Suppressor macrophage treated with lipopolysaccharide for 1 hour (primary cell): ENCODE measurements at places on chromosomes 13 and 19.
A peak's percentile ranks its signal among the peaks of the same experiment; 100 is the strongest.

- no peak for DNase-seq
These were observed 141.6 kb upstream of the SOX1 start for GRCh38 chr13:111925146-111925875.

- DNase-seq: peak; percentile 5
These were observed 360 bp upstream of the ZNF69 start for GRCh38 chr19:11887234-11887610.

DNA sequence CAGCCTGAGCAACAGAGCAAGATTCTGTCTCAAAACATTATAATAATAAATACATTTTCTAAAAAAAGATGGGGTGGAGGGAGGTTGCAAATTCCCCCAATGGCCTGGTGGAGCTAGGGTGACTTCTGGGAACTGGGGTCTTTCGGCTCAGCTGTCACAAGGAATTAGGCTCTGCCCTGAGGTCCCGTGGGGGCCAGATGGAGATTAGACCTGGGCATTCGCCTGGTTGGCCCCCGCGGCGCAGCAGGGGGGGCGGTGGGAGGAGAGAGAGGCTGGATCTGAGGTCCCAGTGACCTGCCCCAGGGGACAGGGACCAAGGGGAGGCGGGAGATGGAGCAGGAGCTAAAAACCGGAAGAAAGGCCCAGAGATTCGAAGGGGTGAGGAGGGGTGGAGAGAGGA, 14.8 kb downstream of the FUT6 start:
- DNase-seq: no peak

DNA sequence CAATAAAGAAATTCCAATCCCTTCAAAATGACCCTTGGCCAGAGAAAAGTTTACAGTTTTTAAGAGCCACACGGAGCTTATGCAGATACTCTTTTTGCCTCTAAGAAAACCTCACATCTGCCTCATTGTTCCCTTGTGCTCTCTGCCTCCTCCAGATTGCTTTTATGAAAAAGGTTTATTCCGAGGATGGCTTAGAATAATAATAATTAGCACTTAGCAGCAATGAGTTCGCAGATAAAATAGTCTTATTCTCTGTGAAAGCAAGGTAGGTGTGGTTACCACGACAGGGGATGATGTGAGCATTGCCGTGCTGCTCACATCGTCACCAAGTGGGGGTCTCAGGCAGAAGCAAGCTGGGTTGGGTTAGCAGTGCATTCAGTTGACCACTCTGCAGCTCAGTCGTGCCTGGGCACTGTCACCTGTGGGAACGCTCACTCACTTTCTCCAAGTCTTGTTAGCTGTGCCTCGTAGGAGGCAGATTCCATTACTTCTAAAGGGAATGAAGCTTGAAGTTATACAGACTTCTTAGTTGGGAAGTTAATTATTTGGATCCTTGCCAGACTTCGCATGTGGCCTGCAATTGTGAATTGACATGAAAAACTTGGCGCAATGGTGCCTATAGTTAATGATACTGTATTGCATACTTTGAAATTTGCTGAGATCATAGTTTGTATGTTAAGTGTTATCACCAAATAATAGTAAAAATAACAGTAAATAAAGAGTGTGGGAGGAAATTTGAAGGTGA, 157.2 kb downstream of the MYO16 start:
- DNase-seq: no peak

GRCh38 chr19:53102756-53103233, 427 bp downstream of the ZNF160 start:
- peak; percentile 44 for DNase-seq

DNA sequence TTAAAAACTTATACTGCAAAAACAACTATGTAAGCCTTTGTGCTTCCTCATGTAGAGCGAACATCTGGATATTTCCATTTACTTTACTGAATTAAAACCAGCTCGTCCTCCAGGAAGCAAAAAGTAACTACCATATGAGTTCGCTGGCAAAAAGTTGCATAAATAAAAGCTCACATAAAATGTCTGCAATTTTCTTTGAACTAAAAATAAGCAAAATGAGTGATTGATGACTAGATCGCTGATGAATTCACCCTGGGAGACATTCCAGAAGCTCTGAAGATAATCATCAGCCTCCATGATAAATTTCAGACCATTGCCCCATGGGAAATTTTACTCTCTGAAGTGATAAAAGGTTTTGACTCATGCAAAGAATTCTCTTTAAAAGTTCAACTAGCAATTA, 67.3 kb upstream of the SACS start:
- no peak for DNase-seq

GRCh38 chr19:39208175-39208795, 4.2 kb upstream of the SYCN start:
- no peak for DNase-seq

DNA sequence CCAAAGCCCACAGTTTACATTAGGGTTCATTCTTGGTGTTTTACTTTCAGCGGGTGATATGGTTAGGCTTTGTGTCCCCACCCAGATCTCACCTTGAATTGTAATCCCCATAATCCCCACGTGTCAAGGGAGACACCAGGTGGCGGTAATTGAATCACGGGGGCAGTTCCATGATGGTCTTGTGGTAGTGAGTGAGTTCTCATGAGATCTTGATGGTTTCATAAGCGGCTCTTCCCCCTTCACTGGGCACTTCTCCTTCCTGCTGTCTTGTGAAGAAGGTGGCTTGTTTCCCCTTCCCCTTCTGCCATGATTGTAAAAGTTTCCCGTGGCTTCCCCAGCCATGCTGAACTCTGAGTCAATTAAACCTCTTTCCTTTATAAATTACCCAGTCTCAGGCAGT, 12.0 kb downstream of the FPR2 start:
- peak; percentile 82 for DNase-seq

DNA sequence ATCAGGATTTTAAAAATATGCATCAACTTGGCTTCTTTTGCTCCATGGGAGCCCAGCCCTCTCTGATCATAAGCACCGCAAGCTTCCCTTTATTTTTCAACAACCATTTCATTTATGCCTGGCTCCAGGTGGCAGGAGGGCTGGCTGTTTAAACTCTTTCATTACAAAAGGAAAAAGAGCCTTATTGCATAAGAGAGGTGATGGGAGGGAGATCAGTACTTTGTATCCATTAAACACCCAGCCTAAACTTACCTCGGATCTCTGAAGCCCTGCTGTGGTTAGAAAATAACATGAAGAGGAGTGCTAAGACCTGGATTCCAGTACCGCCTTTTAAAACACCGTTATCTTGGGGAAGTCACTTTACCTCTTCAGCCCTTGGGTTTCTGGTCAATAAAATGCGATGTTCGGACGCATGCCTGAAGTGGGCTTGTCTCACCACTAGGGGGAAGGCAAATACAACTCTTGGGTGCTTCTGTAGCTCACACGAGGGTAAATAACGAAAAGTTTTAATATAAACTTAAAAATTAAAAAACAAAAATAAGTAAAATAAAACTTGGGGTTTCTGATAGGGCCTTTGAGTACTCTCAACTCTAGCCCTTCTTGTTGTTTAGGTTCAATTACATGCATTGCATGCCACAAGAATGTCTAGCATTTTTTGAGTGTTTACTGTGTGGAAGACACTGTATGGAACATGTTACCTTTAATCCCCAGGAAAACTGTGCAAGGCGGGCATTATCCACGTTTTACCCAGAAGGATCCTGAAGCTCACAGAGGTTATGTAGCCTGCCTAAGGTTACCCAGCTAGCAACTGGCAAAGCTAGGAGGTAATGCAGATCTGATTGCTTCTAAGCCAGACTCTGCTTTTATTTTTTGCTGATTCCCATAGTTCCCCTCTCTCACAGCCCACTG, 240.3 kb downstream of the LMO7 start:
- DNase-seq: peak; percentile 80

GRCh38 chr19:27794494-27795042, 1418.4 kb downstream of the UQCRFS1 start:
- DNase-seq: peak; percentile 25

DNA sequence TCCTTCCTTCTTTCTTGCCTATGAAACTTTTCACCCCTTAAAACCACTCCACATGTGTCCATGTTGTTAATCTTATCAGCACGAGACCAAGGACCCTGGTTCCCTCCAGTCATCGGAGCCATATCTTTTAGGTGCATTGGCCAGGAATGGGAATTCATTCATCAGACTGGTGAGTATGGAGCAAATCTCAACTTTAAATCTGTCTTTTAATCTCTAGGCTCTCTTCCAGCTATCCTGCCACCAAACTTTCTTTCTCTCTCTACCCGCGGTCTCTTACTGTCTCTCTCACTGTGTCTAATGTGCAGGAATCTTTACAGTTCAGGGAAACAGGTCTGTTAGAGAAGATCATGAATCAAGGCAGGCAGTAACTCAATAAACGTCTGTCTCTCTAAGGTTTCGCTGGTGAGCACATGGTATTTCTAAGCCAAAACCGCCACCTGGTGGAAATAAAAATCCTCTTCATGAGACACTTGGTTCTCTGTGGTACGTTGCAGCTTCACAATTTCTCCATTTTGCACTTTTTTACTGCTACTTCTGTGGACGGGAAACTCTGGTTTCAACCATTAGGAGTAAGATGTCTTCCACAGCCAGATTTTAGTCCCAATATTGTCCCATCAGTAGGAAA, 16.1 kb downstream of the LGALS16 start:
- DNase-seq: peak; percentile 80
